Stimulated activated CD4-positive, alpha-beta T cell treated with anti-CD3 and anti-CD28 coated beads, Interleukin-15, amount 100 ng/mL, for 1 hour (primary cell): ENCODE measurements at places on chromosomes 5 and 9.

DNA sequence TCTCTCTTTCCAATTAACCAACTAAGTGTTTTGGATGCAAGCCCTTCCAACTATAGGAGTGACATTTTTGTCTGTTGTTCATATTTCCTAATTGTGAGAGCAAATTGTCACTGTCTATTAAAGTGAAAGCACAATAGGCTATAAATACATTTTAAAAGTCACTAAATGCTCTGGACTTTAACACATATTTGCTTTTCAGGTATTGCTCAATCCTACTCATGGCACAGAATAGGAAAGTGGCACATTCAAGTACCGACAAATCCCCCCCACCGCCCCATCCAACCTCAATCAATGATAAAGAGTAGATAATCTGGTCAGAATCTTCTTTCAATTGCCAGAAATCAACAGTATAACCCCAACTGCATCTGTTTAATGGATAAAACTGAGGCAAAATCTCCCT lies 419.8 kb downstream of the PLK2 start:
- no peak for DNase-seq

- no peak for DNase-seq
Observed at GRCh38 chr9:129568560-129569501, 52.1 kb downstream of the C9orf50 start.

DNA sequence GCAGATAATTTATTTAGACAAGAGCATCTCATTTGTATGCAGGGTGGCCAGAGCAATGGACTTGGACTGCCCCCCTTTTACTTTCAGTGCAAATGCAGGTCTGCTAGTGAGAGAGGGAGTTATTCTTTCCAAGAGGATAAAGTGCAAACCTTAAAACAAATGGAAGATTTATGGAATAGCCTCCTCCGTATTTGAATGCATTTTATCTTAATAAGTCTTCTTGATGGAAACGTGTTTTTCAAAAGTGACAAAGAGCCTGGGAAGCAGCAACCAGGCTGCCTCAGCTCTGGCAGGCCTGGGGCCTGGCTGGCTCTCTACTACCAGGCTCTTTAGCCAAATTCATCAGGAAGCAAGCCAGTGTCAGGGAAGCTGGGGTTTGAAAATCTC lies 6.8 kb downstream of the NR2F1 start:
- DNase-seq: no peak

DNA sequence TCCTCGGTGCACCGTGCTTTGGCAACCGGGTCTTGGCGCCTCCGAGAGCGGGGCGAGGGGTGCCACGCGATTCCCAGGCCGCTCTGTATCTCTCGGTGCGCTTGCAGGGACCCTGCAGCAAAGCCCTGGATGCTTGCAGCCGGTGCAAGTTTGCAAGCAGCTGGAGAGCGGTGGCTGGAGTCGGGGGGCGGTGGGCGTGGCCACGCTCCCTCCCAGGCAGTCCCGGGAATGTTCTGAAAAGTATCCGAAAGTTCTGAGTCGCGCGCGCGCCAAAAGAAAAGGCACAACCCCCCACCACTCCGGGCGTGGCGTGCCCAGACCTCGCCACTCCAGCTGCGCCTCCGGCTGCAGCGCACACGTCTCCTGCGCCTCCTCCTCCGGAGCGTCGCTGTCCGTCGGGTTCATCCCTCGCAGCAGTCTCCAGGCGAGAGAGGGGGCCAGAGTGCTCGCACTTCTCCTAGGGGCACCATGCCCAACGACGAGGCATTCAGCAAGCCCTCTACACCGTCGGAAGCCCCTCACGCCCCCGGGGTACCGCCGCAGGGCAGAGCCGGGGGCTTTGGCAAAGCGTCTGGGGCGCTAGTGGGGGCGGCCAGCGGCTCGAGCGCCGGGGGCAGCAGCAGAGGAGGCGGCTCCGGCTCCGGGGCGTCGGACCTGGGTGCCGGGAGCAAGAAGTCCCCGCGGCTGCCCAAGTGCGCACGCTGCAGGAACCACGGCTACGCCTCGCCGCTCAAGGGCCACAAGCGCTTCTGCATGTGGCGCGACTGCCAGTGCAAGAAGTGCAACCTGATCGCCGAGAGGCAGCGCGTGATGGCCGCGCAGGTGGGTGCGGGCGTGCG lies at the start of gene DMRT1:
Gene DMRT1 (plus strand): TSS at position 327 of the 839 bp plus-strand sequence. CDS start 142 bp downstream, at position 469.
- DNase-seq: no peak

GRCh38 chr5:130115686-130116085 lies 211.4 kb downstream of the CHSY3 start:
- no peak for DNase-seq

DNA sequence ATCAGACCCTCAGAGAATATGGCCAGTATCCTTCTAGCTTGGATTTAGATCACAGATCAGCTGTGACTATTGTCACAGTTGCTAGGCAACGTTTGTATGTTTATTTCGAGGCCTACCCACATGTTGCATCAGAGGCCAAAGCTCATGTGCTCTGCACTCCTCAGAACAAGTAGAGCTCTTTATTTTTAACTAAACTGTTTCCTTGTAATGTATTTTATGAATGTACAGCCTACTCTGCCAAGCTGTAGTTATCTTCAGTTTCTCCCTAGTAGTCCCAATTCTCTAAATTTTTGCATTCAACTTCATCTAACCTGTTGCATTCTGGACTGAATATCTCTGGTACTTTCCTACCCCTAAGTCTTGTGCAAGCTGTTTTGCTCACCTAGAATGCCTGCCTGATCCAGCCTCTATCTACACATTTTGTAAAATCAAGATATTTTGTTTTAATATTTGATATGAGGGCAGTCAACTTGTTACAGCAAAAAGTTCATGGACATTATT lies 52.8 kb downstream of the CAST start:
- no peak for DNase-seq

DNA sequence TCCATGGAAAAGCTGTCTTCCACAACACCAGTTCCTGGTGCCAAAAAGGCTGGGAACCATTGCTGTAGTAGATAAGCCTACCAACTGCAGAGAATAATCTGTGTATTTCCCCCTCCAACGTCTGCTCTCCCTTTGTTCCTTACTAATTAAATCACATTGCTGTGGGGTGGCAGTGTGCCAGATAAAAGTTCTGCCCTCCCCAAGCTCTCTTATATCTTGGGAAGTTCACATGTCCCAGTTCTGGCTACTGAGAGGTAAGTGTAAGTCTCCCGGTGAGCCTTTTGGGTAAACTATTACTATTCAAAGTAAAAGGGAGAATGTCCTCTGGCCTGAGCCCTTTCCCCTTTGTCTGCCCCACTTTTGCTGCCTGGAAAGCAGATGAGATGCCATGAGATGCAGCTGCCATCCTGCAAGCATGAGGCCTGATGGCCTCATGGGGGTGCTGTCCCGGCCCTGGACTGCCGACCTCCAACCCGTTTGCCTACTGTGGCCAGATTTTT lies 14.7 kb downstream of the ENC1 start:
- no peak for DNase-seq

GRCh38 chr5:59893429-59894227 lies at the start of gene PDE4D:
Gene PDE4D, minus strand, starts transcription at chr5:59893726.
- DNase-seq: no peak

GRCh38 chr9:110451726-110452125 lies 114.1 kb upstream of the TXNDC8 start:
- DNase-seq: no peak

GRCh38 chr5:52334367-52334766 lies 453.3 kb upstream of the ITGA1 start:
- DNase-seq: no peak
